H1 (cell line): ENCODE measurements at places on chromosomes 7 and 10. TPM values are rescaled to one million over a fixed set of nuclear protein-coding genes. Genes with fewer than 3 reads are reported as not detected.

VDAC2 gene
- polyA plus RNA-seq = 61.8 and 89.8 TPM in 2 replicates

DNA sequence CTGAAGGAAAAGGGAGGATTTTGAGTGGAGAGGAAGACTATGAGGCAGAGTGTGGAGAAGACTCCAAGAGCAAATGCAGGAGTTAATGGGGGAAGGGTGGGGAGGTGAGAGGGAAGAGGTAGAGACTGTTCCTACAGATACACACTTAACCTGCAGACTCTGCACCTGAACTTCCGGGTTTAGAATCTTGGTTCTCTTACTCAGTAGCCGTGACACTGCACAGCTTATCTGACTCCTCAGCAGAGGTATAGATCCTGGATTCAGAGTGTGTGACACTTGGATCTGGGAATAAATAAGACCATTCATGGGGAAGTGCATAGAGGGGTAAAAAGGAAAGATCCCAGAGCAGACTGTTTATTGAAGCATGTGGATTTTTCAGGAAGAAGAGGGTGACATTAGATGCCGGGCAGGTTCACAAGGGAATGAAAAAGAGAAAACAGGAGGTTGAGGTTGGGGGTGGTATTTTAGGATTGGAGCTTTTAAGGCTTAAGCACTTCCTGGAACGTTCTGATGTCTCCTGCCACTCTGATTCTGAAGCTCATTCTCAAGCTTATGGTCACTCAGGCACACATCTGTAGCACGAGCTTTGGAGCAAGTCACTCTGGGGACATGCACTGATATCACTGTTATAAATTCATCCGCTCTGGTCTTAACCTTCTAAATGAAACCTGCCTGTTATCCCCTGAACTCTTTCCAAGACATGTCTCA is 5.7 kb upstream of the ZC3HAV1L start:
- H3K4me1 ChIP-seq = no peaks in the 10 kb centered on the region; the same call in 1 of the 2 replicates
- no peaks in the 10 kb centered on the region for H3K36me3 ChIP-seq
- no peaks in the 10 kb centered on the region for H3K27me3 ChIP-seq
- no peak for DNase-seq
- H3K27ac ChIP-seq = no peak overlapping the region
- no peak overlapping the region for H3K4me3 ChIP-seq

DNA sequence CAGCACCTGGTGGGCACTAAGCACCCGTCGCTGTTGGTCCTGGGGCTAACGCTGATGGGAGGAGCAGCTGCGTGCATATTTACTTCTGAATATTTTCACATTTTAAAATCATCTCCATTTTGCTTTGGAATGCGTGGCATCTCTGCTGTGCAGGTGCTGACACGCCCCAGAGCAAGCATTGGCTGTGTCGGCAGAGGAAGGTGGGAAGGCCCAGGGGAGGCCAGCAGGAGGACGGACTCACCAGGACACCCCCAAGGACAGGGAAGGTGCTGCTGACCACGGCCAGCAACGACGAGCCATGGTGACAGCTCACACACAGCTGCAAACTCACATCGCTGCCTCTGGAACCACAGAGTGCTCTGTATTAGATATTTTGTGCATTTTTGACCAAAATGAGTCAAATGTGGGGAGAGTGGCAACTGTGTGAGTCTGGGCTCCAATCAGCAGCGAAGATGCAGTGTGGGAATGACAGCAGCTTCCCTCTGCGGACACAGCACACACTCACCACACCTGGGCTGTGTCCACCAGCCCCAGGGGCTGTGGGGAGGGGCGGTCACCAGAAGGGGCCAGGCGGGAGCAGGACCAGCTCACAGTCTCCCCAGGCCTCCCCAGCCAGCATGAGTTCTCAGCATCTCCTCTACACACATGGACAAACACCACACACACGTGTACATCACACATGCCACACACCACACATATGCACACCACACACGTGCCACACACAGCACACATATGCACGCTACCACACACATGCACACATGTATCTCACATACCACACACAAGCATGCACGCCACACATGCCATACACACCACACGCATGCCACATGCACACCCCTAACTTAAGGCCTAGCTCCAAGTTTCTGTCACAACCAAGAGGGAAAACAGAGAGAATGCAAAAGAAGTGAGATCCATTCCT is 58.2 kb downstream of the PTPRN2 start:
- H3K27me3 ChIP-seq = no peaks in the 10 kb centered on the region
- H3K36me3 ChIP-seq = no peaks in the 10 kb centered on the region
- H3K4me1 ChIP-seq = no peaks in the 10 kb centered on the region
- DNase-seq = no peak

- H3K36me3 ChIP-seq = no peaks in the 10 kb centered on the region
- no peaks in the 10 kb centered on the region; the same call in 1 of the 2 replicates for H3K4me1 ChIP-seq
- no peak overlapping the region for H3K27ac ChIP-seq
- H3K4me3 ChIP-seq = no peak overlapping the region
- no peak for DNase-seq
- no peaks in the 10 kb centered on the region for H3K27me3 ChIP-seq
Observed at GRCh38 chr7:171364-171904, 20.9 kb upstream of the FAM20C start.

- DNase-seq = no peak
- no peaks in the 10 kb centered on the region for H3K27me3 ChIP-seq
- H3K4me1 ChIP-seq = no peaks in the 10 kb centered on the region
Observed at GRCh38 chr10:1954300-1954699, 217.0 kb upstream of the ADARB2 start.

- no peak overlapping the region for H3K4me3 ChIP-seq
- no peak overlapping the region for H3K27ac ChIP-seq
- no peak for DNase-seq
- no peaks in the 10 kb centered on the region for H3K27me3 ChIP-seq
Observed at GRCh38 chr7:1552200-1552599, 3.8 kb downstream of the TMEM184A start.
